ENCODE measurements at places on chromosomes 4 and X.

- DNase-seq: no peak
These were observed 33.1 kb downstream of the KDM6A start for GRCh38 chrX:44906041-44906440.

- DNase-seq: no peak
These were observed 44.8 kb downstream of the PDS5A start for GRCh38 chr4:39932776-39933402.

GRCh38 chrX:71489540-71489939 lies 43.4 kb upstream of the OGT start:
- no peak for DNase-seq

- no peak for DNase-seq
These were observed 244 bp downstream of the EIF2S3 start for GRCh38 chrX:24055043-24055356.

- DNase-seq: no peak
These were observed 78.7 kb upstream of the MSX1 start for GRCh38 chr4:4780729-4781244.

DNA sequence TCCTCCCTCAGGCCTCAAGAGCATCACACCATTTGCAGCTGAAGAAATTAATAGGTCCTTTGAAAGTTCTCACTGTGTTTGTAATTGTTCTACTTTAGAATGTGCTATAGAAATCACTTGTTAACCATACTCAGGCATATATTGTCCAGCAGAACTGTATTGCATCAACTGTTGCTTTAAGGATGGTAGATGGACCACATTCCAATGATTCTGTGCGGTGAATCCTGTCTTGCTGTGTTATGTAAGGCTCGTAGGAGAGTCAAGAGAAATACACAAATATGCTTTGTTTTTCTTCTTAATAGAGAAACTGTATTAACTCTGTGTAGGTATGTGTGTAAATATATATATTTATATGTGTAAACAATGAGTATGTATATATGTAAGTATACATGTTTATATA lies 6.3 kb upstream of the ADGRA3 start:
- no peak for DNase-seq

GRCh38 chr4:186304866-186305505 lies 39.0 kb downstream of the F11 start:
- DNase-seq: no peak

DNA sequence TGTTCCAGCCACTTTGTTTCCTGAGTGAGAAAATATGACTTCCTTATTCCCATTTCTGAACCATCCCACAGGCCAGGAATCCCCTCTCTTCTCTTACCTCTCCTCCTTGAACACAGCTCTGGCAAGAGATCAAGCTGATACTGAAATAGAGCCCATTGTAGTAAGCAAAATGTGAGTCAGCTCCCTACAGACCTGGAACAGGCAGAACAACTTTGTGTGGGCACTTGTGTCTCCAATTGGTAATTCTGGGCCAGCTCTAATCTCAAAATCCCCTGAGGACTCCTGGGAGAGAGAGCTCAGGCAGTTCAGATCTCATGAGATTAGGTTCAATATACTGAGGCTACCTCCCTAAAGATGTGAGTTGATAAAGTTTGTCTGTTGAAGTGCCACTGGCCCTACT lies 213.5 kb downstream of the GUCY2F start:
- DNase-seq: no peak

DNA sequence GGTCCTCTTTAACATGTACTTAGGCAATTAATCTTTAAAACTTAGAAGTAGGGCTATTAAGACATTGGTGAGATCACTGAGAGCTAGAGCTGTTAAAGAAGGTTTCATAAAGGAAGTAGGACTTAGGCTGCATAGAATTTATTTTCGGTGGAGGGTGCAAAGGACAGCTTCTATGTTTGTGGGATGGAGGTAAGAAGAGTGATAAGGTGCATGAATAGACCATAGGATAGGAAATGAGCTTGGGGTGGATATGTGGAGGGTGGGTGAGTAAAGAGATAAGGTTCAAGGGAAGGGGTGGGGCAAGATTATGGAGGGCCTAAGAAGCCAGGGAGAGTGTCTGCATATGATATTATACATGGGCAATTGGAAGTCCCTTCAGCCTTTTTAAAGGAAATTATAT lies 15.9 kb downstream of the RTL9 start:
- DNase-seq: no peak

DNA sequence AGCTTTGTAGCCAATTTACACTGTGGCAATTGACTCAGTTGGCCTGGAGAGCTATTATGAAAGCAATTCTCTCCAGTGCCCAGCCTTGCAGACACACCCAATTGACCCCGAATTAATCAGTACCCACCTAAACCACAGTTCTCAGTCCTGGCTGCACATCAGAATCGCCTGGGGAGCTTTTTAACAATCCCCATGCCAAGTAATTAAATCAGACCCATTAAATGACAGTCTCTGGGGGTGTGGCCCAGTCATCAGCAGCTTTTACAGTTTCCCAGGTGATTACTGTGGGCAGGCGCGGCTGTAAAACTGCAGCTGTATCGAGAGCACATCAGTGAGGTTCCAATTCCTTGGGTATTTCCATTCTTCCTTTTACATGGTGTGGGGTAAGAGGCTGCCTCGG lies 460.9 kb upstream of the FAT1 start:
- no peak for DNase-seq

- DNase-seq: no peak
These were observed 8.1 kb downstream of the ANXA5 start for GRCh38 chr4:121688701-121689100.

DNA sequence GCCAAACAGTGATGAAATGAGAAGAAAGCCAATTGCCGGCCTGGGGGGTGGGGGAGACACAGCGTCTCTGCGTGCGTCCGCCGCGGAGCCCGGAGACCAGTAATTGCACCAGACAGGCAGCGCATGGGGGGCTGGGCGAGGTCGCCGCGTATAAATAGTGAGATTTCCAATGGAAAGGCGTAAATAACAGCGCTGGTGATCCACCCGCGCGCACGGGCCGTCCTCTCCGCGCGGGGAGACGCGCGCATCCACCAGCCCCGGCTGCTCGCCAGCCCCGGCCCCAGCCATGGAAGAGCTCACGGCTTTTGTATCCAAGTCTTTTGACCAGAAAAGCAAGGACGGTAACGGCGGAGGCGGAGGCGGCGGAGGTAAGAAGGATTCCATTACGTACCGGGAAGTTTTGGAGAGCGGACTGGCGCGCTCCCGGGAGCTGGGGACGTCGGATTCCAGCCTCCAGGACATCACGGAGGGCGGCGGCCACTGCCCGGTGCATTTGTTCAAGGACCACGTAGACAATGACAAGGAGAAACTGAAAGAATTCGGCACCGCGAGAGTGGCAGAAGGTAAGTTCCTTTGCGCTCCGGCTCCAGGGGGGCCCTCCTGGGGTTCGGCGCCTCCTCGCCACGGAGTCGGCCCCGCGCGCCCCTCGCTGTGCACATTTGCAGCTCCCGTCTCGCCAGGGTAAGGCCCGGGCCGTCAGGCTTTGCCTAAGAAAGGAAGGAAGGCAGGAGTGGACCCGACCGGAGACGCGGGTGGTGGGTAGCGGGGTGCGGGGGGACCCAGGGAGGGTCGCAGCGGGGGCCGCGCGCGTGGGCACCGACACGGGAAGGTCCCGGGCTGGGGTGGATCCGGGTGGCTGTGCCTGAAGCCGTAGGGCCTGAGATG lies at the start of gene SHOX:
SHOX (plus strand) TSS at position 180 of the 885 bp plus-strand sequence; CDS start at position 287, 107 bp downstream.
- no peak for DNase-seq

DNA sequence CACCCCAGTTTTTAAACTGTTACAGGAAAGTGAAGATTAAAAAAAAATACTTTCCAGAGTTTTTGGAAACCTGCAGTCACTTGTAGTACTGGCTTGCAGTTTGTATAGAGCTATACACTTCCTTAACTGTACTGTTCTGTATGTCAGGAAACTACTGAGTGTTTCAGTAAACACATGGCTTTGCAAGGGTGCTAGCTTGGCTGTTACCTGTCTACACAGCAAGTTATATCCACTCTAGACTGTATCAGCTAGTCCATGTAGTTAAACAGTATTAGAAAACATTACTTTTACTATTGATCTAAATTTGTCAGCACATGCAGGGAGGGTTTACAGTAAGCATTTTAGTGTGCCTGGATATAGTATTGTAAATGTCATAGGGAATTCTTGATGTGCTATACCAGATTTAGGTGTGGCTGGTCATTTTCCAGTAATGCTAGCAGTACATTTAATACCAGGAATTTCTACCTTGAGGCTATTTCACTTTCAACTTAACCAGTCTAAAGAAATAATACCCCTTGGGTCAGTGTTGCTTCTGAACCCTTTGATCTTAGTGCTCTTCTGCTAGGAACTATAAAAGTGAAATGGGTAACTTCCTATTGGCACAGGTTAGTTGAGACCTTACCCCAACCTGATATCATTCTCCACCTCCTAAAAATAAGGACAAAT lies 192.3 kb upstream of the ANKRD50 start:
- DNase-seq: no peak

GRCh38 chr4:146110871-146111485 lies 64.5 kb upstream of the LSM6 start:
- DNase-seq: no peak

- no peak for DNase-seq
These were observed 35.7 kb downstream of the MORC4 start for GRCh38 chrX:106964290-106964689.

GRCh38 chrX:68945603-68946228 lies 116.9 kb downstream of the EFNB1 start:
- no peak for DNase-seq

DNA sequence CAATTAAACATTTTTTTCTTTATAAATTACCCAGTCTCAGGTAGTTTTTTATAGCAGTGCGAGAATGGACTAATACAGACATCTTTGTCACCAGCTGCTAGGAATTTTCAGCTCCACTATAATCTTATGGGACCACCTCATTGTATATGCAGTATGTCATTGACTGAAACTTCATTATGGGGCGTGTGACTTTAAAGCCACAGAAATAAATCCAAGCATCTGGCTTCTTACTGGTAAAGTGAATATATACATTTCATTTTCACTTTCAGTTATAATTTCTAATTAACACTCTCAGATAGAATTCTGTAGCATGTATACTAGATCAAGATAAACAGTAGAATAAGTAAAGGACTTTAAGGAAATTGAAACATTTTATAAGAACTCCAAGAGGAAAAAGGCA lies 21.9 kb downstream of the IL15 start:
- no peak for DNase-seq

DNA sequence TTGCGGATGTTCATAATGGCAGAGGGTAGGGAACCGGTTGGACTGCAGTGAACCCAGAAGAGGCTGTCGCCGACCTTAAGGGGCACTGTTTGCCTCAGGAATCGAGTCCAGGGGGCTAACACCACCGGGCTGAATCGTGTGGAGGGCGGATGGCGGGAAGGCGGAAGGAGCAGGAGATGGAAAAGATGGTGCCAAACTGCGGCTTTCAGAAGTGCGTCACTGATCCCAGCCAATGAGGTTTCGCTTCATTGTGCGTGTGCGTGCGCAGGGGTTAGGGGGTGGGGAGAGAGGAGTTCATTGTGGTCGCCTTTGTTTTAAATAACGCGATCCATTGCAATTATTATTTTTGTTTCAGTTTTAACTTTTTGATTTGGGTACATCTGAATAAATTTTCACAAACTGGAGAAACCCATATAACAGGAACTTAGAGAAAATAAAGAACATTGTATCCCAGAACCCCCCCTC lies at the start of gene NAA11:
NAA11 (minus strand) TSS at position 198 of the 465 bp plus-strand sequence; CDS start at position 14, 184 bp downstream.
- no peak for DNase-seq

DNA sequence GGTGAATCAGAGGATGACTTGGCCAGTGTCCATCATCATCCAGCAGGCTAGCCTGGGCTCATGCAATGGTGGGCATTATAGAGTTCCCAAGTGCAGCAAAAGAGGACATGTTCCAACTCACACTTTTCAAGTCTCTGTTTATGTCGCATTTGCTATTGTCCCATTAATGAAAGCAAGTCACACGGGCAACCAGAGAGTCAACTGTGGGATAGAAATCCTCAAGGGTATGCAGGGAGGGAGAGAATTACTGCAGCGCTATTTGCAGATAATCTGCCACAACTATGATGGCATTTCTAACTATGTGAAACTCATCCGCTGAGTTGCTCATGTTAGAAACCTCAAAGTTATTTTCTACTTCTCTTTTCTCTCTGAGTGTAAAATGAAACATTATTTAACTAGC lies 78.5 kb upstream of the TAB3 start:
- no peak for DNase-seq

DNA sequence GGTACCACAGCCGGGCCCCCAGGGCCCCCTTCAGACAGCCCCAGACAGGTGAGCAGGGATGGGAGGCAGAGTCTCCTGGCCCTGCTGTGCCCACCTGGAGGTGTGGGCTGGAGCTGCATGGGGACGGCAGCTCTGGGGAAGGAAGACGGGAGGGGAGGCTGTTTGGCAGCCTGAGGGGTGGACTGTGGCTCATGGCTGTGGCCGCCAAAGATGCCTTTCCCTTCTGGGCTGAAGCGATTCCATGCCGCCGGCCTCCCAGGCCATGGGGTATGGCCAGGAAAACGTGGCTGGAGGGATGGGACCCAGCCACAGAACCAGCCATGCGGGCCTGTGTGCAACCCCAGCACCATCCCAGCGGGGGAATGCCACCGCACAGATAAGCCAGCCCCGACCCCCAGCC lies 65.7 kb downstream of the FAM53A start:
- DNase-seq: no peak

DNA sequence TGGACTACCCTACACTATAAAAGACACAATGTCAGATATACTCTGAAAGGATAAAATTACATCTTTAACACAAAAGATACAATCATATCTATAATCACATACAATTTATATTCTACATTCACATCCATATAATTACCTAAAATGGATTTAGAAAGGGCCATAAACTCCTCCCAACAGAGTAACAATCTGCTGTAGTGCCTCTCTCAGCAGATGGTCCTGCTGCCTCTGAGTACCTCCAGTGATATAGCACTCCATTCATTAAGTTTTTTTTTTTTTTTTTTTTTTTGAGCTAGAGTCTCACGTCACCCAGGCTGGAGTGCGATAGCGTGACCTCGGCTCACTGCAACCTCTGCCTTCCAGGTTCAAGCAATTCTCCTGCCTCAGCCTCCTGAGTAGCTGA lies 7.4 kb downstream of the ANKRD37 start:
- DNase-seq: no peak

GRCh38 chrX:70488856-70489255 lies 44.2 kb downstream of the DLG3 start:
- DNase-seq: no peak

Measured in C1 segment of cervical spinal cord (tissue), 14 donors.